NCI-H226 (cell line): ENCODE measurements at places on chromosomes 1 and 21.

DNA sequence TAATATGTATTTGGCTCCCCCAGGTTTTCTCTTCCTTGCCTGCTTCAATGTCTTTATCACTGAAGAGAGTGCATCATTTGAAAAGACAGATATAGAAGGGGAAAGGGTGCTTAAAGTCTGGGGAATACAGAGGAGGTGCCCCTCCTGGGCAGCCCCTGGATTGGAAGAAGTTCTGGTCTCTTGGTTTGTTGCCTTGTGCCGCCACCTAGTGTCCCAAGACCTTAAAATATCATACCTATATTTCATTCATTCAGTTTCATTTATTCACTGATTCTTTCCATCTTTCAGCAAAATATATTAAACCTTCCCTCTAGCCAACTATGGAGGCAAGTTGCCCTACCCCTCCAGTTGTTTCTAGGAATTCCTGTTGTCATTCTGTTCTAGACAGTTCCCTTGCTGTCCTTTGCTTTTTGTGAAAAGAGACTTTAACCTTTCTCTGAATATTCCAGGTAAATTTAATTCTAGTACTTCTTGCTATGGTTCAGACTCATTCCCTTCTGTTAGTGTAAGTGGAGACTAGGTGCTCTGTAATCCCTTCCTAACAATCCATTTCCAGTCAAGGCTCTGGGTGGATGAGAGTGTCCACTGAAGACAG lies 56.1 kb downstream of the MEF2D start:
- no peak for DNase-seq

GRCh38 chr1:20107351-20107750 lies 12.0 kb downstream of the PLA2G2D start:
- no peak for DNase-seq

DNA sequence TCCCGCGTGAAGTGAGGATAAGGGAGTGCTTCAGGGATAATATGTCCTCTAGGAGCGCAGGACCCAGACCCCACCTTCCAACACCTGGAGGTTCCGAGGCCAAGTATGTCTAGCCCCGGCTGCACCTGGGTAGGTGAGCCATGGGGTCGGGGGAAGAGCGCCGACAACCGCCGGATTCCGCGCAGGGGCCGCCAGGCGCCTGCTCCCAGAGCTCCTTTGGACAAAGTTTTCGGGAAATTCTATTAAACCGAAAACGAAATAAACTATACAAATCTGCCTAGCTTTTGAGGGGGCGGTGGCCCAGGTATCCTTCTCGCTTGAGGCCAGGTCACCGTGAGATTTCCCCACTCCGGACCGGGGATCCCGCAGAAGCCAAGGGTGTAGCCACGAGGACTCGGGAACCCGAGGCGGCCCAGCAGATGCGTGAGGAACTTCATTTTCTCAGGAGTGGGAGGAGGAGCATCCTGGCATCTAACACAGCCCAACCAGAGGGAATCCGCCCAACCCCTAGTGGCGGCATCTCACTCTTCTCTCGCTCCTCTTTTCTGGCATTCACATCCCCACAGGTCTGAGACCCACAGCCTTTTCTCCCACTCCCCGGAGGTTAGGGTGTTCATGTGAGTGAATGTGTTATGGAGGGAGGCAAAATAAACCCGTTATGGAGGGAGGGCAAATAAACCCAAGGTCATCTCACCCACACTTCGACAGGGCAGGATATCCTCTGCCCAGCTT lies 2.3 kb upstream of the DMRTA2 start:
- no peak for DNase-seq

DNA sequence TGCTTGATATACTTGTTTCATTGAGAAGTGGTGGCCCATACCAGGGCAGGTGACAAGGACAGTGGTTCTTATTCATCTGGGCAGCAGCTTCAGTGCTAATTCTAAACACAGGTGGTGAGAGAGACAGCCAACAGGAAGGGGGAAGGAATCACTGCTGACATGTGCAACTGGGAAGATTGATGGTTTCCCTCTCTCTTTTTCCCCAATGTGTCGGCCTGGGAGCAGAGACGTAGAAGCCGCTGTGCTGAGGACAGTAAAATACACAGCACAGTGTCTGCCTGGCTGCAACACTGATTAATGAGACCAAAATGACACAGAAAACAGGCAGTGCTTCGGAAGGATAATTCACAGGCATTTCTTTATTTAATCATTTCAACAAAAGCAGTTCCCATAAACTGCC lies 48.8 kb downstream of the WARS2 start:
- DNase-seq: no peak

- DNase-seq: no peak
Observed at GRCh38 chr1:186550832-186551231, 89.9 kb upstream of the PDC start.

- DNase-seq: no peak
Observed at GRCh38 chr1:209835782-209836298, 8.1 kb downstream of the UTP25 start.

GRCh38 chr1:232845406-232845955 lies 40.3 kb downstream of the MAP10 start:
- DNase-seq: no peak
